ENCODE measurements at places on chromosomes 13 and 19.

- no peak for DNase-seq
These were observed 1.7 kb downstream of the MAP3K10 start for GRCh38 chr19:40192758-40193586.

- DNase-seq: no peak
These were observed 82.8 kb downstream of the INSR start for GRCh38 chr19:7211191-7211951.

GRCh38 chr13:31982540-31982939, 49.0 kb upstream of the FRY start:
- DNase-seq: no peak

GRCh38 chr13:59425211-59425741, 738.5 kb downstream of the DIAPH3 start:
- no peak for DNase-seq

DNA sequence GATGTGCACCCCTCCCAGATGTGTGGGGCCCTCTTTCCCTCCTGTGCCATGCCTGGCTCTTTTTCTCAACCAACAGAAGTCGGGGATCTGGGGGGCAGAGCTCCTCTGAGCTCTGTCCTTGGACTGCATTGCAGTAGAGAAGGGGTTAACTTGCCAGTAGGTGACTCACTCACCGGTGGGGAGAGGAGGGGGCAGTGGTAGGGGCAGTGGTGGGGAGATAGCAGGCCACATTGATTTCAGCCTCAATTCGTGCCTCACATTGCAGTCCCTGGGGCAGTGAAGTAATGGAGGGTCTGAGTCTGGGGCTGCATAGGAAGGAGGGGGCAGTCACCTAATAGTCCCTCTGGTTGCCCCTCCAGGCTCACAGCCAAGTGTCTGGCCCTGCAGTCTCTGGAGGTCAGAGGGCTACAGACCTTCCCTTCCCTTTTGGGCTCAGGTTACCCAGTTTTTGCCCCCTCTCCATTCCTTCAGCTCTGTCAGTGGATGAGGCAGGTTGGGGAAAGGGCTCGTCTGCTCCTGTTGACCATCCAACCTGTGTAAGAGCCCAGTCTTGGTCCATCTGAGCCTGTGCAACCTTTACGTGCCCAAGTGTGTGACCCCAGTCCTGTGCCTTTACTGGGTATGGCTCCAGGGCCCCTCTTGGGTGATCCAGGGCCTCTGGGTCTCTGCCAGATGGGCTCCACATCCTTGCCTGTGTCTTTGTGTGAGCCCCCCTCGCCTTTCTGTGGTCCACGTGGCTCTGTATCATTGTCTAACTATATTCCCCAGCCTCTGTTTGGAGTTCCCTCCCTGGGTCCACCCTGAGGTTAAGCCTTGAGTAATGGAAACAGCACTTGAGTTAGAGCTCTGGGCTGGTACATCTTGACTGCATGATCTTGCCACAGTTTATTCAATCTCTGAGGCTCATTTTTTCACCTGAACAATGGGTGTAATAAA, 13.0 kb downstream of the CIC start:
- DNase-seq: no peak

- DNase-seq: no peak
These were observed 663.2 kb upstream of the SGCG start for GRCh38 chr13:22517544-22517943.

DNA sequence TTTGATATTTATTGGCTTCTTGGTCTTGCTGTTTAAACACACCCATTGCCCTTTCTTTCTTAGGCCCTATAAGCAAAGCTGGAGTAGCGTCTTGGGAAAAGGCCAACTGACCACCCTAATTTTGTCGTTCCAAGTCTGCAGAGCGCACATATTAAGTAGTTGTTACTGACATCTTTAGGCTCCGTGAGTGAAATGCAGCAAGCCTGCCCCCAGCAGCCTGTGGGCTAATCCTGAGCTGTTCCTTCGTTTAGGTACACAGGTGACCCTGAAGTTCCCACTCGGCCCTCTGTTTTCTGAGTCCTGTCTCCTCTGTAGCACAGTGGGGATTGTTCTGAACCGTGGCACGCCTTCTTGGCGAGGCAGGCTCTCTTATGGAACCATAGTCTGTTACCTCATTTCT, 170.5 kb downstream of the STK24 start:
- no peak for DNase-seq

- no peak for DNase-seq
These were observed 96.3 kb upstream of the FNDC3A start for GRCh38 chr13:48879432-48879831.

DNA sequence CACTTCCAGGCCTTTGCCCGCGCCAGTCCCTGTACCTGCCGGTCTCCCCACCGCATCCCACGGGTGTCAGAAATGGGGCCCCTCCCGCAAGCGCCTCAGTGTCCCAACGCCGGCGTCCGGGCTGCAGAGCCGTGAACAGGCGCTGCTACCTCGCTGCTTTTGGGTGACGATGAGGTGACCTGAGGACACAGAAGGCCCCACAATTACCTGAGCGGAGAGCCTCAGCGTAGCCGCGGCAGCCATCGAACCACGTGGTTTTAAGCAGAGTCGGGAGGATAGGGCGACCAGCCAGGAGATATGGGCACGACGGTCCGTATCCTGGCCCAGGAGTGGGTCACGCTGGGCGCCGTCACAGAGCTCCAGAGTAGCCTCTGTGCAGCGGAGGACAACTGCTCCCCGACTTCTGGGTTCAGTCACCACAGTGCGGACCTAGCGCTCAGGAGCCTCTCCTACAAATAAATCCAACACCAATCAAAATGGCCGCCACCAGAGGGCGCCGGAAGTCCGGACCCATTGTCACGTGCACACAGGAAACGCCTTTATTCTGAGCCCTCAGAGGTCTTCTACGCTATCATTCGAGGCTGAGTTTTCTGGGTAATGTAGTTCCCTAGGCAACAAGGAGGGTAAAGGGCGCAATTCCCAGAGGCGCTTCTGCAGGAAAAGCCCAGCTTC, at the start of gene ZNF814:
TSS of gene ZNF814 (minus strand) at position 478 of the 672 bp plus-strand sequence. CDS start at position 243, 235 bp downstream.
- DNase-seq: no peak

GRCh38 chr13:88585861-88586260, 914.7 kb downstream of the SLITRK5 start:
- DNase-seq: no peak

GRCh38 chr13:51999510-51999911, 11.7 kb downstream of the ATP7B start:
- no peak for DNase-seq

DNA sequence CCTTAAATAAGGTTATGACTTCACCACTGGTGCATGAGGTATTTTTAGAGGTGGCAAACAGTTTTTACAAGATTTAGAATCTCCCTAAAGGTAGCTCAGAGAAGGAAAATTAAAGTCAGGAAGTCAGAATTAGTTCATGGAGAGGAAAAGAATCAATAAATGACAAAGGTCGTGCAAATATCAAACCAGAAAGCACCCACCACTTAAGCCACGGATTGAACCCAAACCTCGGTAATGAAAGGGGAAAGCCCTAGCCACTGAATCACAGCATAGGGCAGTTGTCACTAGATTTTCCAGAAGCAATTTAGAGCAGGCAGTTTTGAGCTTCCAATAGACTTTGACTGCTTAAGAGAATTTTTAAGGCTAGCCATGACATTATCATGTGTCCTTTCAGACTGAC, 1590.4 kb downstream of the SLITRK1 start:
- no peak for DNase-seq

DNA sequence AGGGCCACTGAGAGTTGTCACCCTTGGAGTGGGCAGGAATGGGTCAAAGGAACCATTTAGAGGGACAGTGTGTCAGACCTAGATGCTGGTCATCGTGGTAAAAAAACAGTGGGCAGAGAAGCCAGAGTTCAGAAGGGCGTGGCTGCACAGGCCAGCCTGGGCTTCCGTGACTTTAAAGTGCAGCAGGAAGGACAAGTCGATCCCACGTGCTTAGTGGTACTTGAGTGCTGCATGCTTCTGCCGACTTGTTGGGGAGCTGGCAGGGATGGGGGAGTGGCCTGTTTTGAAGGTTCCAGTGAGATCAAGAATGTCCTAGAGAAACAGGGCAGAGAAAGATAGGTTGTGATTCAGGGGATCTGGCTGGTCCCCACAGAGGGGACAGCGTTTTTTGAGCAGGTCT, 17.0 kb downstream of the LYL1 start:
- DNase-seq: no peak

DNA sequence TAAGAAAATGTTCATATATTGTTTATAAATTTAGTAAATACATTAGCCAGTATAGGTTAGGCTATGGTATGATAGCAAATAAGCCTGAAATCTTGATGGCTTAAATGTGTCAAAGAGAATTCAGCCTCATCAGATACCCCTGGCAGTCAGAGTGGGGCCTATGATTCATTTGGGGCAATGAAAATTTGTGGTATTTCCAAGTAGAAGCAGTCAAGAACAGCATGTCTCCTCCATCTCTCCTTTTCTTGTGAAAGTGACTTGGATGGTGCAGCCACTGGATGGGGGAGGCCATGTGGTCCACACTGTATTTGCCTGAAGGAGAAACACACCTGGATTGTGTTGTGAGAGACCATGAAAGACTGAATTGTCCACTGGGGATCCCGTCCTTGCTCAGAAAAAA, 82.7 kb downstream of the DLEU7 start:
- DNase-seq: no peak

GRCh38 chr13:110875241-110875640, 39.6 kb downstream of the ANKRD10 start:
- DNase-seq: no peak

- no peak for DNase-seq
These were observed 10.8 kb downstream of the ADPRHL1 start for GRCh38 chr13:113442354-113442984.

DNA sequence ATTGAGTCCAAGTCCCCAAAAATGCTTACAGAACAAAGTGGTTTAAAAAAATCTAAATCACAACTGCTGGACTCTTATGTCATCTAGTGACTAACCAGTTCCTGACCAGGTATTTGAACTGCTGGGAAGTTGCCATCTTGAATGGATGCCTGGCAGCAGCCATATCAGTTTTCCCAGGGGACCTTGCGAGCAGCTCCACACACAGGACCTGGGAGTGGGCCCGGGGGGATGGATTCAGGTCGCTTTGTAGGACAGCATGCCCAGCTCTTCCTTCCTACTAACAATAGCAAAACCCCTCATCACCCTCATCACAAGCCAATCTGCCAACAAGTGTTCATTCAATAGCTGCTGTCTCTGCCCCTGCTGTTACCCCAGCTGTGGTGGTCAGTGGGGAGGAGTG, 65.3 kb downstream of the KCTD15 start:
- no peak for DNase-seq

- peak; percentile 44 for DNase-seq
These were observed 3.0 kb downstream of the HPN start for GRCh38 chr19:35044317-35045117.

GRCh38 chr13:109655206-109655600, 131.2 kb downstream of the IRS2 start:
- DNase-seq: no peak

DNA sequence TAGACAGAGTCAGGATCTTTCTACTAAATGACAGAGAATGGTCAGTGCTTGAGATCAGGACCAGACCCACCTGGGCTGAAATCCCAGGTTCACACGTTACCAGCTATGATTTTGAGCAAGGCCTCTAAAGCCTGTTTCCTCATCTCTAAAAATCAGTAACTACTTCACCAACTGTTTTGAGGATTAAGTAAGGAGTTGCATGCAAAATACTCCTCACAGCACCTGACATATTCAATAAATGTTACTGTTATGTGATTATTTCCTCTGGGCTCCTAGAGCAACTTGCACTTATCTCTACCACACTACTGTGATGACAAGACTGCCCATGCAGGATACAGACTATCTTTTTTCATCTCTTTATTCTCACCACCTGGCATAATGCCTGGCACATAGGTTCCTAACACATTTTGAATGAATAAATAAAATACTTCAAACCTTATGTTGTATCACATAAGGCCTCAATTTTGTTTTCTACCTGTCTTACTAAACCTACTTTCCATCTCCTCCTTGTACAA, 1.8 kb downstream of the KATNAL1 start:
- no peak for DNase-seq

Measured in CMK (cell line).